ENCODE measurements at places on chromosomes 5 and 9. TPM values are rescaled to one million over a fixed set of nuclear protein-coding genes. Genes with fewer than 3 reads are reported as not detected.

NR2F1-AS1 gene
- total RNA-seq, result 20.1 TPM

SLC34A1 gene
- total RNA-seq, result not detected

PCDHA4 gene
- total RNA-seq, result 0.11 TPM

KIF12 gene
- not detected for total RNA-seq

FBXL7 gene
- 4.2 TPM for total RNA-seq

CDH10 gene
- total RNA-seq, result 0.87 TPM

SAXO1 gene
- not detected for total RNA-seq

FOXD4L5 gene
- total RNA-seq, result not detected

ALDH1A1 gene
- 69.4 TPM for total RNA-seq

PKD2L2 gene
- total RNA-seq, result not detected

SOWAHA gene
- total RNA-seq, result not detected

CDKN2A gene
- 8.9 TPM for total RNA-seq

MEF2C gene
- 10.9 TPM for total RNA-seq

PRDM9 gene
- total RNA-seq, result not detected

PCSK1 gene
- total RNA-seq, result 0.89 TPM

OCLN gene
- 2.0 TPM for total RNA-seq

SLC6A7 gene
- not detected for total RNA-seq

LMNB1 gene
- total RNA-seq, result 101 TPM

All from uterine smooth muscle cell (primary cell).